ENCODE measurements at places on chromosomes 4 and X.

DNA sequence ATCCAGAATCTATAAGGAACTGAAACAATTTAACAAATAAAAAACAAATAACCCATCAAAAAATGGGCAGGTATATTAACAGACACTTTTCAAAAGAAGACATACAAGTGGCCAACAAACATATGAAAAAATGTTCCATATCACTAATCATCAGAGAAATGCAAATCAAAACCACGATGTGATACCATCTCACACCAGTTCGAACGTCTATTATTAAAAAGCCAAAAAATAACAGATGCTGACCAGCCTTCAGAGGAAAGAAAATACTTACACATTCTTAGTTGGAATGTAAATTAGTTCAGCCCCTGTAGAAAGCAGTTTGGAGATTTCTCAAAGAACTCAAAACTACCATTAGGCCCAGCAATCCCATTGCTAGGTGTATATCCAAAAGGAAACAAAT, 687.9 kb upstream of the AADAT start:
- DNase-seq = no peak

DNA sequence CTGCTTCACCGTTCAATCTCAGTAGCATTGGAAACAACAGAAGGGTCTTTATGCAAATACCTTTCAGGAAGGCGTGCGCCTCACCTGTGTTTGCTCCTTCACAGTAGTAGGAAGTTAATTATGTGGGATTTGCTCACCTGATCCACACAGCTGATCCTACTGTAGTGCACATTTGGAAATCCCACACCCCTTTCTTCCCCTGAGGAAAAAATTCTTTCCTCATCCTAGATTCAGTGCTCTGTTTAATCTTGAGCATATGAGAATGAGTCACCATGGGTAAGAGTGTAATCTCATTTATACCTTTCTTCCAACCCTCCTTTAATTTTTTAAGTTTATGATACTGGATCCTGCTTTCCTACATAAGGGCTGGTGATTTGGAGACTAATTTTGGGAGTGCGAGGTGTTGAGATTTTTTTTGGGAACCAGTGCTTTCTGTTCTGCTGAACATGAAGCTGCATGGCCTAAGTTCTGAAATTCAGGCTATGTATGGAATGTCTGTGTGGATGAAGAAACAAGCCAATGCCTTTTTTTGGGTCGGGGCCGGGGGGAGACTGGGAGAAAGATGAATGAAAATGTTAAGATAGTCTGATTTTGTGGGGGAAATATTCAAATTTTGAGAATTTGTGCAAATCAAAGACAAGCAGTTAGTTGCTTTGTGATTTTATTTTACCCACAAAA, 19.0 kb downstream of the GAB1 start:
- no peak for DNase-seq

DNA sequence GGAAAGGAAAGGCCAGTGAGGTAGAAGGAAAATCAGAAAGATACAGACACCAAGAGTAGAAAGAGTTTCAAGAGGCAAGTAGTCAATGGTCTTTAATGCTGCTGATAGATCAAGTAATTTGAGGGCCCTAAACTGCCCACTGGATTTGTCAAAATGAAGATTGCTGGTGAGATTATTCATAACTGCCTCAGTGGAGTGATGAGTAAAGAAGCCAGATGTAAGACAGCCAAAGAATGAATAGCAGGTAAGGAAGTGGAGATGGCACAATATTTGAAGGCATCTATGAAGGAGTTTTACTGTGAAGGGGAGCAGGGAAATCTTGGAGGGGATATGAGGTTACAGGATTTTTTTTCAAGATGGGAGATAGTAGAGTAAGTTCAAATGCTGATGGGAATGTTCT, 39.8 kb upstream of the BRS3 start:
- no peak for DNase-seq

- DNase-seq = no peak
Observed at GRCh38 chrX:110678591-110678990, 117.0 kb downstream of the CHRDL1 start.

DNA sequence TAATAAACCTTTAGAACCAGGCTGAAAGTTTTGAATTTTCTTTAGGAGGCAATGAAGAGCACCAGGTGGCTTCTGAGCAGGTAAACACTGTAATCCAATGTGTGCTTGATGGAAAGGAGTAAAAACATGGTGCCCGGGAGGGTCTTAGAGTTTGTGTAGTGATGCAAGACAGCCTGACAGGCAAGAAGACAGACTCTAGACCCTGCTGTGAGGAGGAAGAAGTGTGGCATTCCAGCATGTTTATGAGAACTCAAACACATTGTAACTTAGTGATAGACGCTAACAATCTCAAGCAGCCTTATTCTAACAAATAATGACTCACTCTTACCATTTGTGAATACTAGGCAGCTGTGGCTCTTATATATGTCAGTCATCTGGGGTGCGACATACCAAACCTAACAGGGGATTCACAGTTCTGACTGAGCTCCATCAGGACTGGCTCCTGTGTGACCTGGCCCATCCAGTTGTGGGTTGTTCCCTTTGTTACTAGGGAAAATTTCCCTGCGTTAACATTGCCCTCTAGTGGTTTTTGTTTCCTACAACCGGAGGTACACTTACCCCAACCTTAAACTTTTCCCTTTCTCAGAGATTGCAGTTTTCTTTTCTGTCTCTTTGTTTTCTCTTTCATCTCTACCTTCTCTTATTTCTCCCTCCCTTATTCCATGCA, 53.8 kb downstream of the VSIG4 start:
- DNase-seq = peak; percentile 55

Data from CD4-positive, alpha-beta T cell treated with Interleukin-17A for 4 hours (primary cell).